ENCODE measurements at places on chromosomes 1 and 21.

- no peak for DNase-seq
Measured at GRCh38 chr1:43511394-43511793, 19.3 kb upstream of the PTPRF start.

GRCh38 chr1:182570611-182570970 lies 18.5 kb downstream of the RNASEL start:
- no peak for DNase-seq

- no peak for DNase-seq
Measured at GRCh38 chr1:99171184-99171813, 93.0 kb upstream of the PLPPR4 start.

DNA sequence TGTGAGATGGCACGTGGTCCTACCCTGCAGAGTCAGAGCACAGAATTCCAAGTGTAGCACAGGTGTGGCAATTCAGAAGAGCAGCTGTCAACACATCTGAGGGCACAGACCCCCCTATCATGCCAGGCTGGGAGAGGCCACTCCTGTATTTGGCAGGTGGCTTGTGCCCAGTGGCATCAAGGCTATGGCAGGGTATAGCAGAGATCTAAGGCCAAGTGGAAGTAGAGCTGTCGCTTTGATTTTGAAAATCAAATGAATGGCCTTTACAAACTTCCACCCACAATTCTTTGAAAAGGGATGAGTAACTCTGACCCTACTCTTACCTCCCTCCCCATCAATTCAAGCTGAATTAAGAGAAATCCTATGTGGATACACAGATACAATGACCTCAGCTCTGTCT lies 13.4 kb downstream of the C1orf116 start:
- DNase-seq, result no peak

- no peak for DNase-seq
Measured at GRCh38 chr1:30936541-30937171, 28.1 kb upstream of the SDC3 start.

- no peak for DNase-seq
Measured at GRCh38 chr1:96882096-96882495, 160.5 kb downstream of the PTBP2 start.

GRCh38 chr1:42081475-42081874 lies 71.7 kb upstream of the GUCA2B start:
- no peak for DNase-seq

DNA sequence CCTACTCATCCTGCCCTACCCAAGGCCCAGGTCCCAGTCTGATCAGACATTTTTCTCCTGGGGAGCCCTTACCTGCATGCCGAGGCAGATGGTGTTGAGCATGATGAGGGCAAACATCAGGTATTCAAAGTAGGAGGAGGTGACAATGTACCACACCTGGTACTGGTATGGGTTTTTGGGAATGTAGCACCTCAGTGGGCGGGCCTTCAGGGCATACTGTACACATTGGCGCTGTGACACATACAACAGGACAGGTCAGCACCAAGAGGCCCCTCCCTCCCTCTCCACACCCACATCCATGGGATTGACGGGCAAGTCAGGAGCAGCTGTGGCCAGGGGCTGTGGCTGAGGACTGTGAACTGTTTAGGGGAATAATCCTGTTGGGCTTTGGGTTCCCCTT lies 37.1 kb upstream of the KIF21B start:
- no peak for DNase-seq

GRCh38 chr1:201042779-201043461 lies 19.4 kb upstream of the KIF21B start:
- DNase-seq, result peak; percentile 42

- no peak for DNase-seq
Measured at GRCh38 chr21:21216047-21216446, 217.8 kb downstream of the NCAM2 start.

DNA sequence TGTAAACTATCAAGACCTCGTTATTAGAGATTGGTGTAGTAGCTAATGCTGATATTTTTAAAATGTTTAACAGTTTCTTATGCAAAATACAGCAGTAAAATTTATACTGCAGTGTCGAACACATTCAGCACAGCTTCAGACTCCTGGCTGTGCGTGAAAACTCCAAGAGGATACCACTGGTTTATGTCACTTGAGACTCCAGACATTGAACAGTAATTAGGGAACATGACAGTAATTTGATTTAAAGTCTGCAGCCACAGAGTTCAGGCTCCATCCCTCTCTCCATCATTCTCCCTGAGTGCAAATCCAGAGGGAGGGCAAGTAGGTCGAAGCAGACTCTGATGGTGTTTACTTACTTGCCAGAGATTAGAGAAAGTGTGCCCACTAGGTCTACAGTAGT lies 94.2 kb downstream of the AK5 start:
- DNase-seq, result no peak

GRCh38 chr21:41119901-41120300 lies 48.1 kb upstream of the BACE2 start:
- no peak for DNase-seq

DNA sequence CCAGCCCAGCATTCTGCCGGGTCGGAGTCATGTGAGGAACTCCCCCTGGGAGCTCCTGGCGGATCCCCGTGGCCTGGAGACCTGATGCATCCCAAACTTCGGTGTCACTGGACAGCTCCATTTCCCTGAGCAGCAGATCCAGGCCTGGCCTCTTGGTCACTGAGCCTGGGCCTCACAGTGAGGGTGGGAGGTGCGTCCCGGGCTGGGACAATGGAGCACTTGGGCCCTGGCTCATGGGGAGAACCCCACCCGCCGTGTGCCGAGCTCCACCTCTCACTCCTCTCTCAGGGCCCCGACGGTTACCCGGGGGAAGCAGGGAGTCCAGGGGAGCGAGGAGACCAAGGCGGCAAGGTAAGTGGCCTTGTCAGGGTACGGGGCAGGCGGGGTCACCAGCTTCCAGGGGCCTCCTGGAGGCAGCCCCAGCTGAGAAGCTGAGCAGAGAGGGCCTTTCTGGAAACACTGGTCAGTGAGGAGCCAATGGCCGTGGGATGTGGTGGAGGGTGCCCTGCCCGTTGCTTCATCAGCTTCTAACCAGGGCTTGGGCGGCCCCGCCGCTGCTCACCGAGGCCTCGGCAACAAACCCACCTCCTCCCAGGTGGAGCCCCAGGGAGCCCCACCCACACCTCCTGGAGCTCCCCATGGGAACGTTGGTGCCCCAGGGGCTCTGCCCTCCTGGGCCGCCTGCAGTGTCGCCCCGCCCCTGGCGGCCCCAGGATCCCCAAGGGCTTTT lies 19.8 kb downstream of the COL6A2 start:
- no peak for DNase-seq

DNA sequence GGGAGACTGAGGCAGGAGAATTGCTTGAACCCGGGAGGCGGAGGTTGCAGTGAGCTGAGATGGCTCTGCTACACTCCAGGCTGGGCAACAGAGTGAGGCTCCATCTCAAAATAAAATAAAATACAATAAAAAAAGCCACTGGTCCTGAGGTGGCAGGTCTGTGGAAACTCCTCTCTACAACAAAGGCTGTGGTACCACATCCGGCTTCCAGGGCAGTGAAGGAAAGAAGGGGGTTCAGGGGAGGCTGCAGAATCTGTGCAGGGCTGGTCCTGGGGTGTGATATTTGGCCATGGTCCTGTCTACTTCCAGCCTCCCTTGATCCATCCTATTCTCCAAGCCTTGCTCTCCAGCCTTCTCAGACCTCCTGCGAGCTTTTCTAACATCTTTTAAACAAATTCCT lies 731 bp upstream of the ZNF683 start:
- no peak for DNase-seq

GRCh38 chr1:66175098-66175497 lies 358.9 kb upstream of the SGIP1 start:
- no peak for DNase-seq

- peak; percentile 98 for DNase-seq
Measured at GRCh38 chr1:154870115-154870571, at the start of gene KCNN3. Gene KCNN3, minus strand, starts transcription at chr1:154870281. Its CDS starts 317 bp downstream, at chr1:154869964.

GRCh38 chr1:71049951-71050598 lies 2.5 kb upstream of the PTGER3 start:
- DNase-seq, result peak; percentile 53

GRCh38 chr1:203536575-203536974 lies 42.6 kb downstream of the OPTC start:
- no peak for DNase-seq

- no peak for DNase-seq
Measured at GRCh38 chr1:162068301-162068700, 1.2 kb upstream of the NOS1AP start.

GRCh38 chr1:32350785-32351398 lies 11.4 kb downstream of the FAM229A start:
- no peak for DNase-seq

DNA sequence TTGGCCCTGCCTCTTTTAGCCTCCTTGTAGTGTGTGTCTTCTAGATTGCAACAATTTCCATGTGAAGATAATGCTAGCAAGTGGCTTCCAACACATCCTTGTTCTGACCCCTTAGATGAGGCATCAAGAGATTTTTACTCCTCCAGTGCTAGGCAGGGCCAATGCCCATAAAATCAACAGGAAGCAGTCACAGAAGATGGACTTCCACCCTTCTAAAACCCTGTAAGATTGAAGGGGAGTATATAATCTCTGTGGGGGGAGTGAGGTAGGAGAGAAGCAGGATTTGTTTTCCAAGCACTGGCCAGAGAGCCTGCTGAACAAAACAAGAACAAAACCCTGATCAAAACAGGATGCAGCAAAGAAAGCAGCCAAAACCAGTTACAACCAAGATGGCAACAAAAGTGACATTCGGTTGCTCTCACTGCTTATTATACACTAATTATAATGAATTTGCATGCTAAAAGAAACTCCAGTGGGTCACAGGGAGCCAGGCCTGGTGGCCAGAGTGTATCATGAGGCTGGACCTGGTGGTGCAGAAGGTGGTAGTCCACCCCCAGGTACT lies 12.1 kb downstream of the GON4L start:
- DNase-seq, result no peak

- no peak for DNase-seq
Measured at GRCh38 chr1:160429702-160430535, 29.6 kb downstream of the VANGL2 start.

DNA sequence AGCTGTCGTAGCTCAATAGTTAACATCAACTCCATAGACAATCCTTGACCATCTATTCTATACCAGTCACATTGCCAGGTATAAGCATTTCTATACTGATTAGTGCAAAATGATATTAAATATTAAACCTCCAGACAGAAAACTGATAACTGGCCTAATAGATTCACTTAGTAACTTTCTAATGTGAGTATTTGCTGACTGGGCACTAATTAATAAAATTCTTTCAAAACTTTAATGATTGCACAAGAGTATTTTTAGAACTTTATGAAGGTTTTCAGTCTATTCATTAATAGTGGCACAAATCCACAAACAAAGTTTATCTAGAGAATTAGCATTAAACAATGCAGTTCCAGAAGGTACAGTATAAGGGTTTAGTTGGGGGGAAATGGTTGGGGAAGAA lies 79.1 kb downstream of the TTLL7 start:
- no peak for DNase-seq

- no peak for DNase-seq
Measured at GRCh38 chr1:230819976-230820375, 48.3 kb downstream of the C1orf198 start.

DNA sequence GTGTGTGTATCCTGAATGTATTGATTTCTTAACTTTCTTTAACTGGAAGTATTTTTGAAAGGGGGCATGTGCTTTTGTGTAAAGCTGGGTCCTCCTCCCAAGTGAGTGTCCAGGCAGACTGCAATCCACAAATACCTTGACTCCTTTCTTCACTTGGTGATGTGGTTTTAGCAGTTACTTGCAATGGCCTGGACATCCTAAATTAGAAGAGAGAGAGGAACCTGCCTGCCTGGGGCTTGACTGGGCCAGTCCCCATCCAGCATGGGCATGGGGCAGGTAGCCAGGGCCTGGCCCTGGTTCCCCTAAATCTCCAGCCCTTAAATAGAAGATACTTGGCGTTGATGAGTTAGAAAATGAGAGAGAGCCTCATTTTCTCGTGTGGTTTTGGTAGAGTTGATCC lies 159.7 kb downstream of the PGBD5 start:
- DNase-seq, result no peak

GRCh38 chr1:26529655-26530409 lies at the start of gene RPS6KA1:
Gene RPS6KA1, plus strand, starts transcription at chr1:26529761. Its CDS starts 160 bp downstream, at chr1:26529921.
- peak; percentile 17 for DNase-seq

DNA sequence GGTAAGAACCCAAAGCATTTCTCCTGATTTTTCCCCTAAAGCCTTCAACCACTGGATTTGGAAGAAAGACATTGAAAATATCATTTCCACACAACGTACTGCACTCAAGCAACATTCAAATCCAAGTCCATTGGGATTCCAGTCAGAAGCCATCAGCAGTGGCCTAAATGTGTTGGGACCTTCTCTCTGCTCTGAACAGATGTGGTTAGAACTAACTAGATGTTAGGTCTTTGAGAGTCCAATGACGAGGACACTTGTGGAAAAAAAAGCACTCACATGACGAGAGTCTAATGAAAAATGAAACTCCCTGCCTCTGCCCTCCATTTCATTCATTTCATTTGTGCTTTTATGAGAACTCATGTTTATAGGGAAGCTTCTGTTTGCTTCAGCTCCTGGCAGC lies 382.3 kb downstream of the SIPA1L2 start:
- DNase-seq, result no peak

- no peak for DNase-seq
Measured at GRCh38 chr1:221759436-221759835, 17.5 kb upstream of the DUSP10 start.

DNA sequence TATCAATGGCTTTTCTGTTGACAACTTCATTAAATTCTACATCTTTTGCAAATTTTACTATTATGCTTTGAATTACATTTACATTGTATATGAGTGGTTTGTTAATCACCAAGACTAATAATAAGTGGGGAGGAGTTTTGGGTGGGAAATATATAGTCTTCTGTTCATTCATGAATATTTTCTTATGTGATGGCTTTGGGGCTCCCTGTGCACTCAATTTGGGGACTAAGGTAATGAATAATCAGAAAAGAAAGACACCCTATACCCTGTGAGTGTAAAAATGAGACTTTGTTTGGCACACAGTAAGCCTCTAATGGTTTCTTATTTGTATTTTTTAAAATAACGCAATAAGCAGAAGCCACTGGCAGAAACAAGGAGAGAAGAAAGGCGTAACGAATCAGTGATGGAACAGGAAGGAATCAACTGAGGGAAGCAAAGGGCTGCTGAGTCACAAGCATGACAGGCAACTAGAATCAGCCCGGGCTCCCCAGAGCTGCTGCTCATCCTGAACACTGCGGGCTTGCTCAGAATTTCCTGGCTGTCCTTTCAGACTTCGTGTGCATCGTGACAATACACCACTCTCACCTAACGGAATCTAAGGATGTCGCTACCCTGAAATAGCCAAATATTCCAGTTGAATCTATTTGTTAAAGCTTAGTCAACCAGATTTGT lies 20.8 kb upstream of the RGS2 start:
- DNase-seq, result peak; percentile 36

GRCh38 chr1:246930830-246931548 lies 759 bp downstream of the AHCTF1 start:
- no peak for DNase-seq

- no peak for DNase-seq
Measured at GRCh38 chr1:209624558-209625549, 27.4 kb downstream of the LAMB3 start.

All from SHP77 treated with DMSO at 0.1 percent for 48 hours (cell line).